NCI-H446 (cell line): ENCODE measurements at places on chromosomes 4 and X.

DNA sequence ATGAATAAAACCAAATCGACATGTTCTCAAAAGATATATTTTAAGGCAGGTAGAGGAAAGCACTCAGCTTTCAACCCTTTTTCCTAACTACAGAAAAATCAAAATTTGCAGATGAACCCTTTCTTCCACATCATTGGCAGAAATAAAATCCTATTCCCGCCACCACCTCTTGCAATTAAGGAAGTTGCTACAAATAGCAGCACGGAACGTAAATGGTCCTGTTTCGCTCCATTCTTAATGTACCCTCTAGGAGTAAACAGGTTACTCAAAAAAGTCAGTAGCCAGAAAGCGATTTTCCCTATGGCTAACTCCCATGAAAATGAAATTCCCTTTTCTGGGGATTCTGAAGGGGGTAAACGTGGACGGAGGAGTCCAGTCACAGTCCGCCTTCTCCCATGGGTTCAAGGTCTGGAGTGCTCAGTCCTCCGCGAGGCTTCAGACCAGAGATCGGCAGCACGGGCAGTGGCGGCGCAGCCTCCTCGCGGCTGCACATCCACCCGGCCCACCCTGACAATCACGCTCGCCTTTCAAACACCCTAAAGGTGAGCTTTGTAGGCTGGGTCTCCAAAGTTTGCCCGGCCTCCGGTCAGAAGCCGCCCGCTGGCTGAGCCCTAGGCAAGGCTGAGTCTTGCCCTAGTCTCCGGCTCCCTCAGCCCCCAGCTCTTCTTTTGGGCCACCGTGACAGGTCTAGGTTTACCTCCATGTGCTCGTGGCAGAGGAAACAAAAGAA, 1.8 kb downstream of the ATP11C start:
- DNase-seq, result no peak

DNA sequence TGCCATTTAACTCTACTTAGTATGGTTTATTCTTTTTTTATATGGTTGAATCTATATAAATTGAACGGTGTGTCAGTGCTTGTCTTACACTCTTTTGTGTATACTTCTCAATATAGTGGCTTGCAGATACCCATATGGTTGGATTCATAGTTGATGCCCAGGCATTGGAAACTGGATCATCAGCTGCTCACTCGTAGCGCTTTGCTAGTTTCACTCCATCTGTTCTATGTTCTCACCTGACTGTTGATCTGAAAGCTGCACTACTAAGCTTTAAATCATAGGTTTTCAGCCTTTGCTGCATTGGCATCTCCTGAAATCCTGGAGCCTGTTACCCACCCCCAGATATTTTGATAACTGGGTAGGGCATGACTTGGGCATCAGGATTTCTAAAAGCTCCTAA, 121.6 kb upstream of the DCLK2 start:
- no peak for DNase-seq

DNA sequence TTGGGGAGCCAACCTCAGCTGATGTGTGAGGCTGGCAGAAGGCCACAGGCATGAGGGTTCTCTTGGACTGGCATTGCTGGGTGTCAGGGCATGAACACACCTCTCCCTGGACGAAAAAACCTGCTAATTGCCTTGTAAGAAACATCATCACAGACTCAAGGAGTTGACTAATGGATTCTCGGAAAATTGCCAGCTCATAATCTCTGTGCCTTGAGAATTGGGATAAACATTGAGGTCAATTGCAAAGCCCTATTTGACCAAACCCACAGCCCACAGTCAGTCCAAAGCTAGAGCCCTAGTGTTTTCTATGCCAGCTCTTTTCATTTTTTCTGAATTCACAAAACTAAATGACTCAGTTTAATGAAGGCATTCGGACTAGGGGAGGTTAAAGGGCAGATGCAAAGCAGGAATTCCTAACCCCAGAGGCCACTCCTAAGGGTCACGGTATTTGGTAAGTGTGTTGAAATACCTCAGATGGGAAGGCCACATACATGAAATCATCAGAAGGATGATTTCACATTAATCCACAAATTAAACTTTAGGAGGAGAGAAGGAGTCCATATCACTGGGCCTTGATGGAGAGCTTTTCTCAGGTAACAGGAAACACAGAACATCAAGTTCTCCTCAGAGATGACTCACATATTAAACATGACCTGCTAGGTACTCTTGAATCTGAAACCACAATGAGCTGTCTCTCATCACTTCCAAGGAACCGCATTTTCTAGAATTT, 39.0 kb upstream of the RASL11B start:
- DNase-seq, result no peak

GRCh38 chr4:131613824-131614216, 1535.3 kb upstream of the PCDH10 start:
- DNase-seq, result no peak

DNA sequence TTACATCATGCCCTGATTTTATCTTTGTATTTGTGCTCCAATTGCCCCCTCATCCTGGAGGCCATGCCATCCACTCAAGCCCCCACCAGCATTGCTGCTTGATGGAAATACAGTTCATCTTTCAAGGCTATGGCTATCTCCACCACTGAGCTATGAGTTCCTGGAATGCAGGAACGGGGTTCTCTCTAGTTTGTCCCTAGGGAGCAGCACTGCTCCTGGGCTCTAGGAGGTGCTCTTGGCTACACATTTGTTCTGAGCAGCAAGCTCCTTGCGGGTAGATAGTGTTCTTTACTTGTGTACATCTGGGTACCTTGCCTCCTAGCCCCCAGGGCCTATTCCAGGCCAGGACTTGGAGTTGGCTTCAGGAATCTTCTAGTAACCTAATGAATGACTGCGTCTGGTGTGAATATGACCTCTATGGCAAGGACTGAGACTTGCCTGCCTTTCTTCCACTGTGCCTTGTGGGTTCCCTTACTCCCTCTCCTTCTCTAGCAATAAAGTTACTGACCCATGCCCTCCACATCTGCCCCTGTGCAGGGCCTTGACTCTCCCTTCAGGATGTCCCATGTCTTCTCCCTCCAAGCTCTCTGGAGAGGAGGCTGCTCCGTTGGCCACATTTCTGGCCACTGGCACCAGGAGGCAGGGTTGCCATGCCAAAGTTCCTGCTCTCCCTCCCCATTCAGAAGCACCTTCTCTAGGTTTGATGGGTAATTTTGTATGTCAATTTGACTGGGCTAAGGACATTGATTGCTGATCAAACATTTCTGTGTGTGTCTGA, 7.6 kb downstream of the CITED1 start:
- no peak for DNase-seq

- DNase-seq, result no peak
These were observed 9.9 kb downstream of the BCAP31 start for GRCh38 chrX:153714256-153714655.

DNA sequence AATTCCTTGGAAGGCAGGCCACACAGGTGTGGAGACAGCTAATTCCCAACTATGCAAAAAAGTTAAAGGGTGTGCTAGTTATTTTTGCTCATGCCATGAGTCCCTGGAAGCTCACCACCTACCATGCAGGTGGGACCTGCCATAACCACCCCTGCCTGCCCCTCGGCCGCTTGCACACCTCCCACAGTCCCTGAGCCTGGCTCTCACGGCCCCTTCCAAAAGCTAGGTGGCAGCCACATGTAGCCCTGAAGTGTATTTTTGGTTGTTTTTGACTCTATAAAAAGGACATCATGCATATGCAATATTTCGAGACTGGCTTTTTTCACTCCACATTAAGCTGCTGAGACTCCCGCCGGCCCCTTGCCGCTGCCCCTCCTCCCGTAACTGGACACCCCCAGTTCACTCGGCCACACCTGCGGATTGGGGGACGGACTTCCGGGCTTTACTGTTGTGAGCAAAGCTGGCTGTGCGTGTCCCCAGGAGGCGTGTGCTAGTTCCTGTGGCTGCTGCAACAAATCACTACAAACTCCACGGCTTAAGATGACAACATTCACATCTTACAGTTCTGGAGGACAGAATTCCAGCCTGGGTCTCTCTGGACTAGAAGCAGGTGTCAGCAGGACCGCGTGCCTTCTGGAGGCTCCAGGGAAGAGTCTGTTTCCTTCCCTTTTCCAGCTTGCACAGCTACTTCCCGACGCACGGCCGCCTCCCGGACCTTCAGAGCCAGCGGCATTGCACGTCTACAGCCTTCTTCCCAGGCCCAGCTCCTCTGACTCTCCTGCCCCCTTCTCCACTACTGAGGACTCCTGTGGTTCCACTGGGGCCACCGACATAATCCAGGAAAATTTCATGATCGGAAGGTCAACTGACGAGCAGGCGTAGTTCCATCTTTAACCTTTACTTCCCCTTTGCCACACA, 24.8 kb downstream of the ZFYVE28 start:
- no peak for DNase-seq
